NT2/D1 (cell line): ENCODE measurements at places on chromosomes 6 and 20.

GRCh38 chr6:168096271-168096764, 17.3 kb upstream of the FRMD1 start:
- no peak for DNase-seq

DNA sequence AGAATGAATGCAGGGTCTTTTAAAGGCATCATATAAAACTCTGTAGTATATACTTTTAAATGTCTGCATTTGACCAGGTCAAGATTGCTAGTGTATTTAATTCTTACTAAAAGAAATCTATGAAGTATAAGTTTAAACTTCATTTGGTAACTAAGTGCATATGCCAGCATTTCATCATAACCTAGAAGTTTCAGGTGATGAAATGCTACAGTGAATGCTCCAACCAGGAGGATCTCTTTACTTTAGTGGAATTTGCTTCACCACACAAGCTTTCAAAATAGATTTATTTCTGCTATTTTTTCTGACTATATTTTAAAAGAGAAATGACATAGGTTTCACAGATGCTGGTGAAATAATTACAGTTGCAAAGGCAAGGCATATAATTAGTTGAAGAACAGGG, 141.9 kb downstream of the HIVEP2 start:
- no peak for DNase-seq

GRCh38 chr6:130240232-130240631, 17.5 kb upstream of the SAMD3 start:
- DNase-seq, result no peak

GRCh38 chr20:53923566-53924369, 146.6 kb downstream of the BCAS1 start:
- no peak for DNase-seq

DNA sequence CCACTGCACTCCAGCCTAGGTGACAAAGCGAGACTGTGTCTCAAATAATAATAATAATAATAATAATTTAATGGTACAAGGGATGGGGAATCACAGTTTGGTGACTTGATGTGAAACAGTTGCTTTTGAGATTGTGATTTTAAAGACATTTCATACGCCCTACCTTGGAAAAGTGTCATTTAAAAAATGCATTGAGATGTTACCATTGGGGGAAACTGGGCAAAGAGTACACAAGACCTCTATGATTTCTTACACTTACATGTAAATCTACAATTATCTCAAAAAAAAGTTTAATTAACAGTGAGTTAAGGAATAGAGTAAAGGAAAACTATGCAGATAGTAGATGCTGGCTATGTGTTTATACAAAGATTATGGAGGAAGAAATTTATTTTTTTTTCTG, 22.3 kb downstream of the ADTRP start:
- no peak for DNase-seq

- no peak for DNase-seq
These were observed 155.7 kb upstream of the SUPT3H start for GRCh38 chr6:45533386-45533785.

DNA sequence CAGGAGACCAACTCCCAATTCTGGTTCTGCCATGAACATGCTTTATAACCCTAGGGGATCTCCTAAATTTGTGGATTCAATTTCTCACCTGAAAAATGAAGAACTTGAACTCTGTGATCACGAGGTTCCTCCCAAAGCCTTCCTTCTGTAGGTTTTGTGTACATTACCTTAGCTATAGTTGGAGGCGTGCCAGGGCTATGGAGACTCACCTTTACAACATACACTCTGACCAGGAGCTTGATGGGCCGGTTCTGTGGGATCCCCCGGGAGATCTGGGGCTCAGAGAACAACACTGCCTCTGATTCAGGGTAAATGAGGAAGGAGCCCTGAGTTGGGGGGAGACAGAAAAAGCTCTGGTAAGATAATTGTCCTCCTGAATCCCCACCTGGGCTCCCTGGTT, 34.1 kb downstream of the ERGIC3 start:
- no peak for DNase-seq

DNA sequence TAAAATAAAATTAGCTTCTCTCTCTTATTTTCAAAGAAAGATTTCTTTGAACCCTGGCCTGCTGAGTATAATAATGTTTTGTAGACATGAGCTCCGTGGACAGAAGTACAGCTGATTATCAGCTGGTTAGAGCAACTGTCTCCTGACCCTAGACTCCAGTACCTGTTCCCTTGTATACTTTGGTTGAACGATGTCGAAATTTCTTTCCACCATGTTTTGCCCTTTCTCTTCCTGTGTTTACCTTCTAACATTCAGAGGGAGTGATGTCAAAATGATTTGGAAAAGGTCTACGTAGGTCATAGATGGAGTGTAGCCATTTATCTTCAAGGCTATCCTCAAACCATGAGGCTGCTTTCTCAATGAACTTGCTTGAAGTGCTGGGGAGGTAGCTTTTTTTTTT, 16.8 kb upstream of the ADTRP start:
- no peak for DNase-seq

DNA sequence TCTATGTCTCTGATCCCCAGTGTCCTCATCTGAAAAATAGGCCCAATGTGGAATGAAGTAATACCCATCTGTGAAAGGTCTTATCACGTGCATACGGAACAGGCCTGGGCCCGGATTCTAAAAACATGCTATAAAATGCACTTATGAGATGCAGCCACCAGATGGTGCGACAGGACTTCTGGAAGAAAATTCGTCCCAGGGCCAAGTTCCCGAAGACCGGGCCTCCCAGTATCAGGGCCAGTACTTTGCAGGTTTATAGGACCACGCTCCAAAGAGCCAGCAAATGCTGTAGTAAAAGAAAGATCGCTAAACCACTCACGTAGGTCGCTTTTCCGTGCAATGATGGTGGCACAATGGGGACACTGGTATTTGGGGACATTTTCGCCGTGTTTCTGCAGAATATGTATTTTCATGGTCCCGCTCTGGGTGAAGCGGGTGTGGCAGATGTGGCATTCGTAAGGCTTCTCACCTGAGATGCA, 10.6 kb downstream of the CTCFL start:
- DNase-seq, result peak; percentile 76

DNA sequence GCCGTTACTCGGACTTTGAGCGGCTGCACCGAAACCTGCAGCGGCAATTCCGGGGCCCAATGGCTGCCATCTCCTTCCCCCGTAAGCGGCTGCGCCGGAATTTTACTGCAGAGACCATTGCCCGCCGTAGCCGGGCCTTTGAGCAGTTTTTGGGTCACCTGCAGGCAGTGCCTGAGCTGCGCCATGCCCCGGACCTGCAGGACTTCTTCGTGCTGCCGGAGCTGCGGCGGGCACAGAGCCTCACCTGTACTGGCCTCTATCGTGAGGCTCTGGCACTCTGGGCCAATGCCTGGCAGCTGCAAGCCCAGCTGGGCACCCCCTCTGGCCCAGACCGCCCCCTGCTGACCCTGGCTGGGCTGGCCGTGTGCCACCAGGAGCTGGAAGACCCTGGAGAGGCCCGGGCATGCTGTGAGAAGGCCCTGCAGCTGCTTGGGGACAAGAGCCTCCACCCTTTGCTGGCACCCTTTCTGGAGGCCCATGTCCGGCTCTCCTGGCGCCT, 7.2 kb downstream of the SNX21 start:
- no peak for DNase-seq

DNA sequence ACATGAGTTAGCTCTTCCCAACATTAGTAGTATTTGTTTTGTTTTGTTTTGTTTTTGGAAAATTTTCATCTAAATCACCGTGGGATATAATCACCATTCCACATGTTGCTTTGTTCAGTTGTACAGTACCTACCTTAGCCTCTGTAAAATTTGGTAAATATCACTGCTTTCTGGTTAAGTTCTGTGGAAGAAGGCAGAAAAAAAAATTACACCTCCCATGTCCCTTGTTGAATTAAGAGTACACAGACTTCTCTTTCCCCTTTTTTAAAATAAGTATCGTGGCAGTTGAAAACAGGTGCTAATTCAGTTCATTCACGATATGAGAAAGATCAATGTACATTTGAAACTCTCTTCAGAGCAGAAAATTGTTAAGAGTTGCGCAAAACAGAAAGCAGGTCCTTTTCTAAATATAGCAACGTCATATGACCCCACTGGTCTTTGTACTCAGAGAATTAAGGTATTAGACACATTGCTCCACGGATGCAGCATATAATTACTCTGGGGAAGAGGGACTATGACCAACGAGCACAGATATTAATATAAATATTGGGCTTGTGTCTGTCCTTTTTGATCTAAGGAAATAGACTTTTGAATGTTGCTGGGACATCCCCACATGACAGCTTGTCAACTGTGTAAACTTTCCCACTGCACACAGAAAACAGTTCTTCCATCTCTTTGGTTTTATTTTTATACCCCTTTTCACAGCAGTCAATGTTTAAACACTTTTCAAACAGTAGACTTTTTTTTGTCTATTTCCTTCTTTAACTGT, 58.6 kb upstream of the ZNF217 start:
- no peak for DNase-seq

DNA sequence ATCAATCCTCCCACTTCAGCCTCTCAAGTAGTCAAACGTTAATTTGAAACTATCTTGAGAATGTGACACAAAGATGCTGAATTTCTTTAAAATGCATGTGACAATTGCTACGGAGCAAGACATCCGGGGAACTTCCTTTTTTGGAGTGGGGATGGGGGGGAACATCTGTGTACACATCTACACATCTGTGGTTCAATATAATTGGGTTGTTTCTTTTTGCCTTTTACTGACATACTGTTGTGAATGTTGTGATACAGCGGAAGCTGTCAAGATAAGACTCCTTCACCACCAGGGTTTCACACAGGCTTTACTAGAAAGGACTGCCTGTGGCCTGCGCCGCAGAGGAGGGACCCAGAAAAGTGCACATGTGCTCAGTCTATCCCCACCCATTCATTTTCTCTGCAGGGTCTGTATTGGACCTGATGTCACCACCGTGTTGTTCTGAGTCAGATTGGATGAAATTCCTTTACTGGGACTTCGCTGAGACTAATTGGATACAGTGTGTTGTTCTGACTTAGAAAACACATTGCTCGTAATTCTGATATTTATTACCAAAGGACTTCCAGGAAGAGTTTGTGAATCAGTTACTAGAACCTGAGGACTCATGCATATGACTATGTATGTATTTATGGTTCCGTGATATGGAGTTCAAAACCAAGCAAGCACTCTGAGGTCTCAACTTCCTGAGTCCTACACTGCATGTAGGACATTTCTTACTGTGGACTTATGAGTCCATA, 98.7 kb upstream of the SGK1 start:
- DNase-seq, result no peak

DNA sequence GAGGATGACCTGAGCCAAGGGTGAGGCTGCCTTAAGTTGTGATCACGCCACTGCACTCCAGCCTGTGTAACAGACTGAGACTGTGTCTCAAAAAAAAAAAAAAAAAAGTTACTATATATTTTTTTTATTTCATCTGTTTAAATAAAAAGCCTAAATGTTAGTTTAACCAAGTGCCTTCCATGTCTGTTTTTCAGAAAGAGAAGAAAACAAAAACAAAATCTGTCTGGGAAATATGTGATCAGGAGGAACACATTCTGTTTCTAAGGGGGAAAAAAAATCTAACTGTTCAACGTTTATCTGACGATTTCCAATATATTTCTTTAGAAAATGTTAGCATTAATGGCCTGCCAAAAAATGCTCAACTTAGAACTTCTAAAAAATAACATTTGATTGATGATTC, 147.0 kb downstream of the IPCEF1 start:
- DNase-seq, result no peak

- DNase-seq, result no peak
These were observed 731 bp downstream of the TUBB2B start for GRCh38 chr6:3226481-3227362.

DNA sequence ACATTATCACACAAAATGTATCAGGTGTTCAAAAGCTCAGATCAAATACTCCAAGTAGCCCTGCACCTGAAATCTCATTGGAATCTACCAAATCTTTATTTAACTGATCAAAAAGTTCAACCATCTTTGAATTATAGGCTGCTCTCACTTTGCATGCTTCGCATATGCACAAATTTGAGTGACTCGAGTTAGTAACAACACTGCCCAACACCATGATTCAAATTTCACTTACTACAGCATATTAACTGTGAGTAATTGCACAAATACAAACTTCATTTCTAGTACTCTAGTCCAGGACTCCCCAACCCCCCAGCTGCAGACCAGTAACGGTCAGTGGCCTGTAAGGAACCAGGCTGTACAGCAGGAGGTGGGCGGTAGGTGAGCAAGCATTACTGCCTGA, 51.1 kb downstream of the WASF1 start:
- DNase-seq, result no peak

- DNase-seq, result no peak
These were observed 142.2 kb upstream of the AFDN start for GRCh38 chr6:167684276-167685104.

- no peak for DNase-seq
These were observed 4.2 kb downstream of the RIMS4 start for GRCh38 chr20:44805979-44806620.

- DNase-seq, result no peak
These were observed 420.1 kb downstream of the NKAIN2 start for GRCh38 chr6:124223611-124224345.

DNA sequence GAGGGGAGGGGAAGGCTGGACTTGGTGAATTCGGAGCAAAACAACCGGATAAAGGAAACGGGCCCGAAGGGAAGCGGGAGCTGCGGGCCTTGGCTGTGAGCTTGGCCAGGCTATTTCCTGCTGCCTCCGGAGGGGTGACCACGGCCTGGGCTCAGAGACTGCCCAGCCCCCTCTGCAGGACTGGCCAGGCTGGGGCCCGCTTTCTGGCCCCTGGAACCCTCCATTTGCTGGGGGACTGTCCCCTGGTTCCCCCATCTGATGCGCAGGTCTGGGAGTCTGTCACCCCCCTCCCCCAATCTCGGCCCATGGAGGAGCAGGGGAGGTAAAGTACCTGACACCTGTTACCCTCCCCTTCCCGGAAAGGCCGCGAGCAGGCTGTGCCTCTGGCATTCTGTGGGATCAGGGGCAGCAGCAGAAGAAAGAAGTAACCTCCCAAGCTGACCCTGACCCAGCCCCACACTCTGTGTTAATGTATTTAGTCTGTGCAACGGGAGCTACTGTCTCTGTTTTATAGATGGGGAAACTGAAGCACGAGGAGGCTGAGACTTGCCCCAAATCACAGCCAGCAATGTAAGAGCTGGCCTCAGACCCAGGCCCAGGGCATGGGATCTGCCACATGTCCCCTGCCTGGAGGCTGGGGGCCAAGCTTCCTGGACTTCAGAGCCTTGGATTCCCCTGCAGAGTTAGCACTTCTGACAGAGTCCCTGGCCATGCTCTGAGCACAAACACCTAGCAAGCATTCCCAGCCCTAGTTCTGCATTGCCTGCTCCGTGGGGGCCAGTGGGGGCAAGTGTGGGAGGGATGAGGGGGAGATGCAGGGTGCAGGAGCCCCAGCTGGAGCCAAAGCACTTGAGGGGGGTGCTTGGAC, 3.5 kb downstream of the C20orf204 start:
- DNase-seq, result no peak

DNA sequence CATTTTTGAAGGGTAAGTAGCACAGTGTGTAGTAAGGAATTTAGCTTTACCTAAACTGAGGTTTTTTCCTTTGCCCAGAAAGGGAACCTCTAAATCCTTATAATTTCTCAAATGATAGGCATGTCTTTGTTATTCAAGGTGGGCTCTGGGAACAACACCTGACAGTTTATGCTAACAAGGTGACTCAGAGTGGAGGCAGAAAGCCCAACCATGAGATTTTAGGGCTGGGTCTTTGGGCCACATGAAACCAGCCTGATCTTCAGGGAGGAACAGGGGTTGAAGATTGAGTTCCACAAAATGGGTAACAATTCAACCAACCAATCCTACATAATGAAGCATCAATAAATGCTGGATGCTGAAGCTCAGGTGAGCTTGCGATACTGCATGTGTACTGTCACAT, 46.6 kb downstream of the PRSS35 start:
- no peak for DNase-seq
